ENCODE measurements at places on chromosomes 4 and X.

- DNase-seq, result no peak
Measured at GRCh38 chr4:120443116-120443515, 376.5 kb upstream of the MAD2L1 start.

DNA sequence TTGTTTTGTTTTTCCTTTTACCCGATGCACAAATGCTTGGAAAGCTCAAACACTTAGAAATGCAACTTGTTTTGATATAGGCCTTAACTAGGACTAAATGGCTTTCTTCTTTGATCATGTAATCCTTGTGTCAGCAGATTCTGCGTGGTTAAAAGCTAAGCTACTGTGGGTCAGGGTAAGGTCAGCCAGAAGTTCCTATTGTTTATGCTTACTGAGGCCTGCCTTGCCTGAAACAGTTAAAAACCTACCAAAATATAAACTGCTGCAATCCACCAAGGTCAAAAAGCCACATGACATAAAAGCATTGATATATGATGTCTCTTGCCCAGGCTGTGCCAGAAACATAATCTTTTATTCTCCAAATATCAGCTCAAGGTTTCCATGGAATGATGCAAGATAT lies 223.4 kb downstream of the FAM47B start:
- no peak for DNase-seq

- no peak for DNase-seq
Measured at GRCh38 chr4:7821245-7822136, 118.2 kb downstream of the AFAP1 start.

GRCh38 chr4:119478446-119479179 lies 150.0 kb downstream of the PDE5A start:
- DNase-seq, result no peak

DNA sequence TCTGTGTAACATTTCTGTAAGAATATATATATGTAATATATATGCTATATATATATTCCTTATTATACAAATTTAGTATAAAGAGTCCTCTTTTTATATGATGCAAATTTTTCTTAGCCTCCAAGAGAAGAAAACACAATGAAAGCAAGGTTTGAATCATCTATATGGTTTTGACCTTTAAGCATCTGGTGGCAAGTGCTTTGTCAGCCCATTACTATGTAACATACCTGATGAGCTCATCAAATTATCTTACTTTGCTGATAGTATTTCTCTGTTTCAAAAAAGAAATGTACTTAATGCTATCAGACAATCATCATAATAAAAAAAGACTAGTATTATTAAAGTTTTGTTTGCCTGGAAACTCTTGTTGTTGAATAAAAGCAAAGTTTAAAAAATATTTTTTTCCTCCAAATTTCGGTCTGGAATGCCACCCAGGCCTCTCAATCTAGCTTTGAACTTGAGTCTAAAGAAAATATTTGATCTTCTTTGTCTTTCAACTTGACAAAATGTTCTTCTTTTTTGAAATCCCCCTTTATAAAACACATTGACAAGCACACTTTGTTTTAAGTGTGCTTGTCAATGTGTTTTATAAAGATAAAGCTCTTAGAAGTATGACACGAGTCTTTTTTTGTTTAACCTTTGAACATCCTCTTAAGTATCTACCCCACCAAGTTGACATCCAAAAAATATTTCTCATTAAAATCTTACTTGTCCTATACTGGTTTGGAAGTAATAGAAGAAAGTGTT lies 26.2 kb downstream of the ZNF330 start:
- DNase-seq, result no peak

DNA sequence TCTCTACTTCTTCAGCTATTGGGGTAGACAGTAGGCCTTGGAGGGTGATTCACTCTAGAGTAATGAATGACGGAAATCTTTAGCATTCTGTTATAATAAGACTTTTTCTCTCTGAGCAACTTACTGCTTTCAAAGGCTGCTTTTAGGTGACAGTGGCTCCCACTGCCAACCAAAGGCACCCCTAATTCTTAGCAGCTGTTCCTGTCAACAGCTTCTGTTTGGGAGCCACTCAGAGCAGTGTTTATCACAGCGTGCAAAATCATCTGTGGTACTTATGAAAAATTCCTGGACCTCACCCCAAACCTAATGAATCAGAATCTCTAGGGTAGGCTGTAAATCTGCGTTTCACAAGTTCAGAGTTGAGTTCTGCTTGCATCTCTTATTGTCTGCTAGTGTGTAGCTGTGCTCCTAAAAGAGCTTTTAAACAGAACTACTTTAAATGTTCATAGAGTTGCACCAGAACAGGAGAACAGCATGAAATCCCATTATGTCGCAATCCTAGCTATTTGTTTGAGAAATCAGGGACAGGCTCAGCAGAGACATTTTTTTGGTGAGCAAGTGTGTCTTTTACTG lies 52.8 kb upstream of the POU4F2 start:
- DNase-seq, result no peak

GRCh38 chr4:2671267-2671895 lies 84.8 kb downstream of the TNIP2 start:
- DNase-seq, result no peak

DNA sequence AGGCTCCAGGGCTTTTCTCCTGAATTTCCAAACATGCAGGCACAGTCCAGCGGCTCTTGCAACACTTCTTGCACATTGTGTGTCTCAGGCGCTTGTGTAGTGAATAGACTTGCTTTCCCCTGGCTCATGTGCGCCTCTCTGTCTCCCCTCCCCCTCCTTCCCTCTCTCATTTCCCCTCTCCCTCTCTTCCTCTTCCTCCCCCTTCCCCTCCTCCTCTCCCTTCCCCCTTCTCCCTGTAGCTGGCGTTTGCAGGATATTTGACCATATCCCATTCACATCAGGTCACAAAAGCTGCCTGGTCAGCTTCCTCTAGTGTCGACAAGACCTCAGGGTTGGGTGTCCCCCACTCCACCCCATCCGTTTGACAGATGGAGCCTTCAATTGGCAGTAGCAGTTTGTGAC lies 2.4 kb downstream of the CHST7 start:
- no peak for DNase-seq

DNA sequence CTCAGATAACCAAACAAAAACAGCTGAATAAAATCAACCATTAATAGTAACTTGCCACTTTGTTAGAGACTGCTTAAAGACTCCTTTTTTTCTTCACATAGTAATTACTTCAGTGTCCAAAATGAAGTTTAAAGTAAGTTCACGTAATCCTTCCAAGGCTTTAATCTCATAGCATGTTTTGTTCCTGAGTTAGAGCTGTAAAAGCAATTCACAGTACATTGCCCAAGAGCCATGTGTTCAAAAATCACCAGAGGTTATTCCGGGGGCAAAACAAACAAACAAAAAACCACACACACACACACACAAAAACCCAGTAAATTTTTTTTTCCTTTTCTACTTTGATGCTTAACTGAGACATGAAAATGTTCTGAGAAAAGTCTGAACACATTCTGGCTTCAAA lies 6.1 kb downstream of the GPR82 start:
- DNase-seq, result no peak

DNA sequence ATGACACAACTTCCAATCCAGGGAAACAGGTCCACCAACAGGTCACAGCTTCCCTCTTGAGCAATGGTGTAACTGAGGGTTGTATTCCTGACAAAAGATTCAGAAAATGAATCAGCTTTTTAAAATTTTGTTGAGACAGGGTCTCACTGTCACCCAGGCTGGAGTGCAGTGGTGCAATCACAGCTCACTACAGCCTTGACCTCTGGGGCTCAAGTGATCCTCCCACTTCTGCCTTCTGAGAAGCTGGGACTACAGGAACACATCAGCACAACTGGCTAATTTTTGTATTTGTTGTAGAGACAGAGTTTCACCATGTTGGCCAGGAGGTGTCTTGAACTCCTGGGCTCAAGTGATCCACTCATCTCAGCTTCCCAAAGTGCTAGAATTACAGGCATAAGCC lies 43.7 kb downstream of the SAT1 start:
- DNase-seq, result no peak

DNA sequence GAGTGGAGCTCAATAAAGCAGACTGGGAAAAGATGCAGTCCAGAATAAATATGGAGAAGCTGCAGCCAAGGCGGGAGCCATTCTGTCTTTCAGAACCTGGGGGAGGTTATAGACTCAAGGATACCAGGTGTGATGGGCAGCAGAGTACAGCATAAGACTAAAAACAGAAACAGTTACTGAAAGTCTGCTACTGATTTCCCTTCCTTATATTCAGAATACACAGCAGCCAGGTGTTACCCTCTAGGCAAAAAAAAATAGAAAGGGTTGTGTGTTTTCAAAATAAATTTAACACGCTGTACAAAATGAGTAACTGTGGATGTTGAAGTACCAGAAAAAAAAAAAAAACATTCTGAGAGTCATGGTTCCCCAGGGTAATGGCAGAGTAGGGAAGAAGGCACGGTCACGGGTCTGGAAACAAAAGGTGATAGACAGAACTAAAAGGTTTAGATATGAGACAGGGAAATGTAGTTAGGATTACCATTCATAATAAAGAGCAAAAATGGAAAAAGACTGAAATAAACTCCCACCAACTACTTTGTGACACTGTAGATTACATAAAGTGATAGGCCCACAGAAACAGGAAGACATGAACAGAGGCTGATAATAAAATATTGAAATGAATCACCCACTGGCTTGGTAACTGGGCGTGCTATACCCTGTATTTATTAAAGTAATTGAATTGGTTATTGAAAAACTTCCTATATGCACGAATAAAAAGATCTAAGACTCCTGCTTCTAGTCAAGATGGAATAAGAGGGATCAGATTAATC lies 10.8 kb upstream of the HHIP start:
- DNase-seq, result no peak

- no peak for DNase-seq
Measured at GRCh38 chrX:25004485-25005032, 11.2 kb downstream of the ARX start.

GRCh38 chr4:111960241-111960667 lies 185.0 kb upstream of the FAM241A start:
- DNase-seq, result no peak

DNA sequence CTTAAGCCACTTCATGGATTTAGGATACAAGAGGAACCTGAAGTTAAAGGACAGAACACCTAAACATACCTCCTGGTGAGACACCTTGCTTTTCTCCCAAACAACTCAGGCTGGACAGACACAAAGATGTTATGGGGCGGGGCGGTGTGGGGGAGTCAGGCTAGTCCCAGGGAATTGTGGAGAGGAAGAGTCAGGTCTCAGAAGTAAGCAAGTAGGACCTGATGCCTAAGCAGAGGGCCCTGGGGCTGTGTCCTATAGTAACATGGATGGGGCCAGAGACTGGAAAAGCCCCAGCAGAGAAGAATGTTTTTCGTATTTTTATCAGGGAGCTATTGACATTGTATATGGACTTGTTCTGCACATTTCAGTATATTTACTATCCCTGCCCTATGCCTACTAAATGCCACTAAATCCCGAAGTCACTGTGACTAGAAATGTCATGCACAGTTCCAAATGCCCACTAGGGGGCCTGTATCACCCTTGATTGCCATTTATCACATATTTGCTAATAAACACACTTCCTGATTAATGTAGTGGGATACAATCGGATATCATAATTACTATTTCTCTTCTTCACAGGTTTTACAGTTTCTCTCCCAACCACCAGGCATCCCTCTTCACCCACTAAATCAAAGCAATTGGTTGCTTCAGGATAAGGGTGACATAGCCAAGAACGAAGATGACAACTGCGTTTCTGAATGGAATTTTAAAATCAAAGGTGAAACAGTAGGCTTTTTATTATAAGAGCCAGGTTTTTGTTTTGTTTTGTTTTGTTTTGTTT lies 23.8 kb upstream of the ARHGAP10 start:
- DNase-seq, result peak; percentile 55

DNA sequence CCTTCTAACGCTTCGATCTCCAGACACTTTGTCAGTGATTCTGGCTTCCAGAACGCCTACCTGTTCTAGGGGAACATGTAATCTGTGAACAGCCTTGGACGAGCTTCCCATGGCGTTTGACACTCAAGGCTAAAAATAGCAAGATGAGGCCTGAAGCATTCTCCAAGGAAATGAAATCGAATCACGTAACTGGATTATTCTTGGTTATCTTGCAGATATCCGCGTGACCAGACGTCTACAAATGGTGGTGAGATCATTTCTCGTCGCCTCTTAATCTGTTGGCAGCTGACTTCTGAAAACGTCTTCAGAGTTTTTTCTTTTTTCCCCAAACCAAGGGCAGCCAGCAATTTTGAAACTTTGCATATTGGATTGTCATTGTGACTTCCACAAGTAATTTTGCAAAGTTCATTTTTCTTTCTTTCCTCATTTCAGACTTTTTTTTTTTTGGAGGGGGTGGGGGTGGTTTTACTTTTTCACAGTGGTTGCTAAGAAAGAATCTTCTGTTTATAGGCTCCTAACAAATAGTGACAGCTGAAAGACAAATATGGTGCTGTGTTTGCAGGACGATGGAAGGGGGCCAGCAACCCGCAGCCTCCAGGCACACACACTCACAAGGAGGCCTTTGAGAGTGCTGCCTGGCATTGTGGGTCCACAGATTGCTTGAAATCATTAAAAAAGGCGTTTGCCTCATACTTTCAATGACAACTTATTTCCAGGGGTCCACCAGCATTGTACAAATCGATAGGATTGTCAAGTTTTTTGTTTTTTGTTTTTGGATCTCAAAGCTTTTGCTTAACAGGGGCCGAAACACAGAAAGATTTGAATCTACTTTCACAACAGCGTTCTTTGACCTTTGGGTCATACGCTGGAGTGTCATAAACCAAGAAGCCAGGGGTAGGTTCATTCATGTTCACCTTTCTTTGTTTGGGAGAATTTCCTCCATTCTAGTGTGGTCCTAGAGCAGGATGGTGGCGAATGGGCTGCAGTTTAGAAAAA lies 32.4 kb upstream of the PDLIM3 start:
- DNase-seq, result peak; percentile 27

DNA sequence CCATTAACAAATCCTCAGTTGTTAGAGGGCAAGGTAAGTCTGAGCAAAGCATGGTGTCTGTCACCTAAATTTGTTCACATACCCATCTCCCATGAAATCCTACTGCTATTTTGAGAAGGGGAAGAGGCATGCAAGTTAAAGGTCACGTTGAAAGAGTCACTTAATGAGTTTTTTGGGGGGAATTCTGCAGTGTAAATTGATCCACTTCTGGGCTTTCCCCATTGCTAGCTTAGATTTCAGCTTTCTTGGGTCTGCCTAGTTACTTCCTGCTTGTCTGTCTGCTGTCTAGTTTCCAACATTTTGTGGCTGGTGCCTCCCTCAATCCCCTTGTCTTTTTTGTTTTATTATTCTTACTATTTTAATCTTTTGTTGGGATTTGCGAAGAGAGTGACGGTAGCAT lies 32.0 kb downstream of the CEP135 start:
- DNase-seq, result no peak

DNA sequence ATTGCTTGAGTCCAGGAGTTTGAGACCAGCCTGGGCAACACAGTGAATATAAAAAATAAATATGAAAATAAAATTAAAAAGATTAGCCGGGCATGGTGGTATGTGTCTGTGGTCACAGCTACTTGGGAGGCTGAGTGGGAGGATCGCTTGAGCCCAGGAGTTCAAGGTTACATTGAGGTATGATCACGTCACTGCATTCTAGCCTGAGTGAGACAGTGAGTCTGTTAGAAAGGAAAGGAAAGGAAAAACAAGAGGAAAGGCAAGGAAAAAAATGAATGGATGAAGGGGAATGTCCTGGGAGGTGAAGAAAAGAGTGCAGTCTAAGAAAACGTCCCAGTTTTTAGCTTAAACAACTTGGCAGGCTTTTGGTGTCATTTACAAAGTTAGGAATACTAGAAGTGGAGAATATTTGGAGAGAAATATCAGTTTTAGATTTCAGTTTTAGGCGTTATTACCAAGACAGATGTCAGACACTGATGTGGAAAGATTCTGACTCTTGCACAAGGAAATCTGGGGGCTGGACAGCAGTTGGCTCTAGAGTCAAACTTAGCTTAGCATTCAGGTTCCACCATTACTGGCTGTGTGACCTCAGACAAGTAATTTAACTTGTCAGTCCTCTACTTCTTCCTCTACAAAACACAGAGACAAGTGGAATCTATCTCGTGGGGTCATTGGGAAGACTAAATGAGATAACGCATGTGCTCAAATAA lies 139.0 kb downstream of the TSPAN5 start:
- DNase-seq, result no peak
